Stimulated activated CD4-positive, alpha-beta T cell treated with anti-CD3 and anti-CD28 coated beads, Interleukin-1b, Interleukin-23, amount 100 ng/mL, for 48 hours (primary cell): ENCODE measurements at places on chromosomes 5 and 9.
A peak's percentile ranks its signal among the peaks of the same experiment; 100 is the strongest.

- DNase-seq = no peak
Observed at GRCh38 chr5:151684690-151685361, 1.9 kb downstream of the SPARC start.

GRCh38 chr9:123776708-123777537 lies 153.0 kb downstream of the DENND1A start:
- DNase-seq = no peak

GRCh38 chr5:99030906-99031440 lies 102.2 kb upstream of the CHD1 start:
- no peak for DNase-seq

DNA sequence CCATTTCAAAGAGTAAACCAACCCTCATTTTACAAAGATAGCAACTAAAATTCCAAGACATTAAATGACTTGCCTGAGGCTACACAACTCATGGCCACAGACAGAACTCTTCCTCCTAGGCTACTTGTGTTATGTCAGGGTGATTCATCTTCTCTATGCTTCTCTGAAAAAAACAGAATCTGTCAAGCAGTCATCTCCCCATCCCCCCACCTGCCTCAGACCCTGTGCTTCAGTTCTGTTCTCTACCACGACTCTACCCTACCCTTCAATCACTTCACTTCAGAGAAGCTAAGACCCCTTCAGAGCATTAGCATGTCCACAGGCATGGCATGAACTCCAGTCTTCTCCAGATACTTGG lies 277.7 kb upstream of the PTGER4 start:
- DNase-seq = peak; percentile 52

DNA sequence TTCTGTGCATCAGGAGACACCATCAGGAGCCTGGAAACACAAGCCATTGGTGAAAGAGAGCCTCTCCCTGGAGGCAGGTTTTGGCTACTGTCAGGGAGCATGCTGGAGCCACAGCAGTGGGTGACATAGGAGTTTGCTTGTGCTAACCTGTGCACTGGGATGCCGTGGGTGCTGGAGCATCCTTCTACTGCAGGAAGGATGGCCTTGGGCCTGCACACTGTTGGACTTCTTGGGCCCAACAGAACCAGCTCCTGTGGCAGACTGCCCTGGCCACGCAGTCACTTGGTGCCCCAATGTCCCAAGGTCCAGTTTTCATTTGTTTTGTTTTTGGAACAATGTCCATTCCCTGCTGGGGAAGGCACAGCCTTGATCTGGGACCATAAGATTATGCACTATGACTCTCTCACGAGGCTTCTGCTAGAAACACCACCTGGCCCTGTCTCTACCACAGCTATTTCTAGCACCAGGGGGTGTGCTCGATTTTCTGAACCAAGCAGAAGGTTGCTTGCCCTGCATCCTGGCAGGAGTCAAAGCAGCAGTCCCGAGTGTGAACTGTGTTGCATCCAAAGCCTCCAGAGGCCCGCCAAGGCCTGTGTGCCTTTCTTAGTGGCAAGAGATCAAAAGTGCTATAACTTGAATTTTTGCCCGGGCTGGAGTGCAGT lies 5.5 kb upstream of the LTC4S start:
- no peak for DNase-seq

- DNase-seq = no peak
Observed at GRCh38 chr9:136015656-136016571, 54.7 kb upstream of the UBAC1 start.

DNA sequence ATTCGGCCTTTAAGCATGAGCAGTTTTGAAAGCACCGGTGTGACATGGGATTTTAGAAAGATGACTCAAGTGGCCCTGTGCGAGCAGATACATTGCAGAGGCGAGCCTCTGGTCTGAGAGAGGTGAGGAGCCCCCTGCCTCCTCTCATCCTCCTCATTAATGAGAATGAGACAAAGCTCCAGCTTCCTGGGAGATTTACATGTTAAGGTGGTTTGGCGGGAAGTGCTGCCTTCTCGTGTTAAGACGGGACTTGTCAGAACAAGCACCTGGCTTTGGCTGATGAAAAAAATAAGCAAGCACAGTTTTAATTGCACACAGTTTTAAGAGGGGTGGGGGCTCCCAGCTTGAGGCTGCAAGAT lies 68.1 kb downstream of the ACTL7B start:
- DNase-seq = no peak

- no peak for DNase-seq
Observed at GRCh38 chr5:94645053-94645452, 26.6 kb downstream of the SLF1 start.

- no peak for DNase-seq
Observed at GRCh38 chr5:84382363-84383295, 2.1 kb downstream of the EDIL3 start.

- DNase-seq = no peak
Observed at GRCh38 chr5:88542786-88543185, 274.1 kb upstream of the TMEM161B start.

DNA sequence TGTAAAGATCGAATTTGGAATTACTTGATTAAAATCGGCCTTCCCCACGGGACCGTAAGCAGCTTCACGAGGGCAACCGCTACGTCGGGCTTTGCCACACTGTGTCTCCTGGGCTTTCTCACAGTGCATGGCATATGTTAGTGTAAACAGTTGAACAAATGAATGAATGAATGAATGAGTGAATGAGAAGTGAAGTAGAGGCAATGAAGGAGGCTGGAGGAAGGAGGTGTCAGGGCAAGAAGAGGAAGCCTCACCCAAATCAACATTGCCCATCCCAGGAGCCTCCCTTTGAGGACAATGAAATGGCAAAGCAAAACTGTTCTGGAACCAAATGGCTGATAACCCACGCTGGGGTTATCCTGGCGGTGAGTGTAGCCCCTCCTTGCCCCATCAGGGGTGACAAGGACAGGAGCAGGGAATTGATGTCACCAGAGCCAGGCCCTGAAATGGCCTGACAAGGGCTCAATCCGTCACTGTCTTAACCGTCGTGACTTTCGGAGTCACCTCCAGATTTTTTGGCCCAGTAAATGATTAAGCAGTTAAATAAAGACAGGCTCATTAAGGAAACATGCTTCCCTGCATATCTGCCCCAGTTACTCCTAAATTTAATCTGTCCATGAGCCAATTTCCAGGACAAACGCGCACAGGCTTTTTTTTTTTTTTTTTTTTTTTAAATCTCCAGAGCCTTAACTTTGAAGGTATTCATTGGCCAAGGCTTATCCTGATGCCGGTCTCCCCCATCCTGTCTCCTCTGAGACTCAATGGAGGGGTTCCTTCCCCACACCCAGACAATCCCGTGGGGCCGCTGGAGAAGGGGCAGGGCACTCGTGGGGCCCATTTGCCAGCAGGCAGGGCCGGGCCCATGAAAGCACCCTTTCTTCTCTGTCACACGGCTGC lies 88.4 kb upstream of the BOD1 start:
- DNase-seq = no peak

- DNase-seq = no peak
Observed at GRCh38 chr5:159908591-159908940, 7.7 kb upstream of the ADRA1B start.

GRCh38 chr5:111782216-111782615 lies 25.2 kb upstream of the NREP start:
- no peak for DNase-seq

DNA sequence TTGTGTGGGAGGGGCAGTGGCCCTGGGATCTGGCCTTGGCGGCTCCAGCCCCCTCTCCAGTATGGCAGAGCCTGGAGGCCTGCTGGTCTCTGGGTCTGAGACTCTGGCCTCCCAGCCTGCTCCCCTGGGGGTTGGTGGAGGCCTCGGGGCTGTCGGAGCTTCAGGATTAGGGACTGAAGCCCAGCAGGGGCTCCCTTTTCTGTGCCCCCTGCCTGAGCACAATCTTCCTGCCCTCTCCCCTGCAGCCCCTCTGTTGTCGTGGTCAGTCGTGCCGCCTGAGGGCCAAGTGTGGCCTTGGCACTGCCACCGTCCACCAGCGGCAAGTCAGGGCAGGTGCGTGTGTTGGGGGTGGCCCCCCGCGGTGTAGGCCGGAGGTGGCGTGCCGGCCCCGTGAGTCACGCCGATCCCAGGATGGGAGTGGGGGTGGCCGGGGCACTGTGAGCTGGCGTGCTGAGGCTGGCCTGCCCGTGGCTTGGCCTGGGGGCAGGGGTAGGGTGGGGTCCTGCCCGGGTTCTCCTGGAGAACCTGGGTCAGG lies 53.6 kb downstream of the RXRA start:
- no peak for DNase-seq

DNA sequence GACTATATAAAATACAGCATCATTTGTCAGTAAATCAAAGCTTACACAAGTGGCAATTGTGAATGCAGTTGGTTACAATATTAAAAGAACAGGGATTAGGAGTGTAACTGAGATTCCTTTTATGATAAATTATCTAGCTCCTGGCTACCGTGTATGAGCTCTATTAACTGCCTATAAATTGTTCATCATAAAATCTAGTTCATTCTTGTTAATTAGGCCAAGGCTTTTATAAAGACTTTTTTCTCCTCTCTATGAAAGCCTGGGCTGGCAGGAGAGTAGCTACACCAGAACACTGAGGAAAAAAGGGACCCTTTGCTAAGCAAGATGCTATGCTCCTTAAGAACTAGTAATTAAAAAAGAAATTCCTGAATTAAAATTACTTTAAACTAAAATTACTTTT lies 132.4 kb upstream of the MEF2C start:
- DNase-seq = no peak

- no peak for DNase-seq
Observed at GRCh38 chr5:73624888-73625287, 1.1 kb upstream of the ARHGEF28 start.

DNA sequence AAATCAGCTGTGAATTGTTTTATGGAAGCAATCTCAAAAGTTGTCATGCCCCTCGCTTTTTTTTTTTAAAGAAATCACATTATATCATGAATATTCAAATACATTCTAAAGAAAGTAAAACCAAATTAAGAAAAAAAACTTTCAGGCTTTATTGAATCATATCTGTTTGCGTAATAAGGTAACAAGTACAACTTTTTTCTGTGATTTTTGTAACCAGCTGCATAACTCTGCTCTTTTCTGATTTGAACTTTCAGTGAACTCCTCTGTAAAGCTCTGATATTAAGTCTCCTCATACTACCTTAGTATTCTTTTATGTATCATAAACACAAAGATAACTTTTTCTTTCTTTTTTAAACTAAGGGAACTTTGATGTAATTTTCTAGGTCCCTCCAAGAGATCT lies 65.3 kb downstream of the CWC27 start:
- no peak for DNase-seq

DNA sequence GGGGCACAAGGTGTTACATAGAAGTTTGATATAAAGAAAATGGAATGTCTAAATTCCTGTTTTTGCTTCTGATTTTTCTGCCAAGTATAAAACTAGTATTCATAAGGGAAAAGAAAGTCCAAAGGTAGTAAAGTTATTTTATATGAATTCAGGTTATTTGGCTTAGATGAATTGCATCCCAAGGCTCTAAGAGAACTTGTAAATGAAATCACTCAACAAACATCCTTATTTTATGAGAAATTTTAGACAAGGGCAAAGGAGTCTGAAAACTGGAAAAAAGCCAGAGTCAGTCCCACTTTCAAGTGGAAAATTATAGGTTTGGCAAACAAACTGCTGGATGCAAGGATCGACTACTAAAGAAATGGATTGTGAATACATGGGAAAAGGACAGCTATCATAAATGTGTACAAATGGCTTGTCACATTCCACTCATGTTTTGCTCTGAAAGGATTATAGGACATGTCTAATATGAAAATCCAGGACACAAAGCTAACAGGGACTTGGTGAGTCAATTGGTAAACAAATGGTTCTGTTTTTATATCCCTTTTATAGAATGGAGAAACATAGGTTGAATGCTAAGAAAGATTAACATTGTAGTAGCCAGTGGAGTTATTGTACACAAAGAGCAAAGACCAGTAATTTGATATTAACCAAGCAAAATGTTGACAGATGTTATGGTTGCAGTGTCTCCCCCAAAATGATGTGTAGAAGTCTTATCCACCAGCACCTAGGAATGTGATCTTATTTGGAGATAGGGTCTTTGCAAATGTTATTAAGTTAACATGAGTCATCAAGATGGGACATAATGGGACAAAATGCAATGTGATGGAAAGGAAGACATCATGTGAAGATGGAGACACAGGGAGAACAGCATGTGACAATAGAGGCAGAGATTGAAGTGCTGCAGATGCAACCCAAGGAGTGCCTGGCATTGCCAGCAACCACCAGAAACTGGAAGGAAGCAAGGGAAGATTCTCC lies 495.7 kb downstream of the TLE1 start:
- no peak for DNase-seq

- DNase-seq = no peak
Observed at GRCh38 chr9:38039907-38040682, 28.9 kb downstream of the SHB start.

- no peak for DNase-seq
Observed at GRCh38 chr9:68896486-68896885, 117.4 kb downstream of the PRKACG start.

DNA sequence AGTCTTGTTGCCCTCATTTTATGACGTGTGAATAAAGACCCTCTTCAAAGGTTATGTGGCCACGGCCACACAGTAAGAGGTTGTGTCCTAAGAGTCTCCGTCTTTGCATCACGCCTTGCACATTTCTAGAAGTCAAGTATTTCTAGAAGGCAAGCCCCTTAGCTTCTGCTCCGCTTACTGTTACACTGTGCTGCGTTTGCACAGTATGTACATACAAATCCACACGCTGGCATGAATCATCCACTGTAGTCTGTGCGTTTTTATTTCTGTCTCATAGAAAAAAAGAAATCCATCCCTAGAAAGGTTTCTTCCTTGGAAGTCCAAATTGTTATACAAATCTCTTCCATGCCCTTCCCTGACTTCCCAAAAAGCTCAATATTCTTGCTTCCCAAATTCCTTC lies 21.4 kb upstream of the ICE1 start:
- DNase-seq = no peak

- DNase-seq = no peak
Observed at GRCh38 chr5:107365320-107366109, 305.2 kb downstream of the EFNA5 start.

GRCh38 chr9:134698111-134698510 lies 56.5 kb downstream of the COL5A1 start:
- DNase-seq = no peak

- DNase-seq = no peak
Observed at GRCh38 chr9:15158064-15158463, 149.0 kb downstream of the TTC39B start.

DNA sequence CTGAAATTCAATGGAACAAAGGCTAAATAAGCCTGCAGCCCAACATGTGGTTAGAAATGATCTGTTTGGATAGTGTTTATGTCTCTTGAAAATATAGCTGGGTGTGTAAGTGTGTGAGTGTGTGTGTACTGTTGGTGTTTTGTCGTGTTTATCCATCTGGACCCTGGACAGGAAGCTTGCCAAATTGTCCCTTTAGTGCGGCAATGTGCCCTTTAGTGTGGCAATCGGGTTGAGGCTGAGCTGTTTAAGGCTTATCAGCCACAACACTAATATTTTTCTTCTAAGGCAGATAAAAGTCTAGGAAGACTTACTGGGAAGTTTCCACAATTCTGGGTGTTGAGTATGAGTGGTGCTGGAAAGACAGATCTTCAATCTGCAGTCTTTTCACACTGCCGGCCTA lies 180.2 kb downstream of the YTHDC2 start:
- DNase-seq = no peak
